ENCODE measurements at places on chromosomes 7 and 10.

DNA sequence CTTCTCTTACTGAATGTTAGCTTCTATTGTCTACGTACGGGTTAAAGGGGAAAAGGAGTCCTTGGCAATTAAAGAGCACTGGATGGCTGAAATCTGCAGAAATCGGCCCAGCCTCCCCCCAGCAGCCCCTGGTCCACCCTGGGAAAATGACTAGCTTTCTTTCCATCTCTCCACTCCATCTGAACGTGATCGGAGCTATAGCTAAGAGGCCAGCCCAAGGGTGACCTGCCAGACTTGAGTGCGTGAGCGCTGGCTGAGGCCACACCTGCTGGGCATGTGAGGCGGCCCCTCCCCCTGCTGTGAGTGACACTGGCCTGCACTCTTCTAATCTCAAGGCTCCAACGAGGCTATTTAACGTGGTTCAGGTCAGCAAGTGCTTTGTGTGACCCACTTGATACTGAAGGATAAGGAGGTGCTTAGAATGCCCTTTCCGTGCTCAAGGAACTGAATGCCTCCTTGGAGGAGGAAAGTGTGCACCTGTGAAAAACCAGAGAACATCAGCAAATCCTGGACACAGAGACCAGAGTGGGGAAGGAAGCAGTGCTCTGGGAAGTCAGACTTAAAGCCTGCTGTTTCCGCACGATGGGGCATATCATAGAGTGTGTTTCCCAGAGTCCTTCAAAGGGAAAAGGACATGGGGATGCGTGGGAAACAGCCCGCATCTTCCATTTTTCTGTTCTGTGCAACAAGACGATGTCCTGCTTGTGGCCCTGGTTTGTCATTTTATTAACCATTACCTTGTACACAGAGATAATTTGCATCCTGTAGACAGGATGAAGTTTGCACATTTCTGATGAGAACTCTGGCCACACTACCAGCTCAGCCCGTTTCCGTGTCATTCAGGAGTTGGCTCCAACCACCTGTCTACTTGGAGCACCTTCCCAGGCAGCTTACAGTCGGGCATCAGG, 12.5 kb upstream of the MNX1 start:
- no peak for DNase-seq

DNA sequence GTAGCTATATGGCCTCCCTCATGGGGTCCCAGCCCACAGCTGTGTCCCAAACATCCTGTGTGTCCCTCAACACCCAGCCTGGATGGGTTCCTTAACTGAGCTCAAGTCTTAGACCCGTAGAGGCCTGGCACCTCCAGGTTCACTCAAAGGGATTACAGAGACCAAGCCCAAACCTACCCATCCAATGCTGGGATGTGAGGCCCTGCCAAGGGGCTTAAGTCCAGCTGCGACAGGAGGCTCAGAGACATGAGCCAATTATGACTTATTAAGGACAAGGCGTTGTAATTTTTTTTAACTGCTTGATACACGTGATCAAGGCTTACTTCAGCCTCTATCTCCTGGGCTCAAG, 105.6 kb upstream of the RET start:
- no peak for DNase-seq

DNA sequence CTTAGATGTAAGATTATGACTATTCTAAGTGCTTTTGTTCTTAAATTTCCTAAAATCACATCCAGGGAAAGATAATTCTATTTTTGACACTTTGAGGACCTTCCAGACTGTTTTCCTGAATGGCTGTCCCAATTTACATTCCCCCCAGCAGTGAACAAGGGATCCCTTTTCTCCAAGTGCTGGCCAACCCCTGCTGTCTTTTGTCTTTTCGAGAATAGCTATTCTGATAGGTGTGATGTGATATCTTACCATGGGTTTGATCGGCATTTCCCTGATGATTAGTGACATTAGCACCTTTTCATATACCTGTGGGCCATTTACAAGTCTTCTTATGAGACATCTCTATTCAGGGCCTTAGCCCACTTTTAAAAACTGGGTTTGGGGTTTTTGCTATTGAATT, 526.7 kb upstream of the FZD8 start:
- DNase-seq: no peak

DNA sequence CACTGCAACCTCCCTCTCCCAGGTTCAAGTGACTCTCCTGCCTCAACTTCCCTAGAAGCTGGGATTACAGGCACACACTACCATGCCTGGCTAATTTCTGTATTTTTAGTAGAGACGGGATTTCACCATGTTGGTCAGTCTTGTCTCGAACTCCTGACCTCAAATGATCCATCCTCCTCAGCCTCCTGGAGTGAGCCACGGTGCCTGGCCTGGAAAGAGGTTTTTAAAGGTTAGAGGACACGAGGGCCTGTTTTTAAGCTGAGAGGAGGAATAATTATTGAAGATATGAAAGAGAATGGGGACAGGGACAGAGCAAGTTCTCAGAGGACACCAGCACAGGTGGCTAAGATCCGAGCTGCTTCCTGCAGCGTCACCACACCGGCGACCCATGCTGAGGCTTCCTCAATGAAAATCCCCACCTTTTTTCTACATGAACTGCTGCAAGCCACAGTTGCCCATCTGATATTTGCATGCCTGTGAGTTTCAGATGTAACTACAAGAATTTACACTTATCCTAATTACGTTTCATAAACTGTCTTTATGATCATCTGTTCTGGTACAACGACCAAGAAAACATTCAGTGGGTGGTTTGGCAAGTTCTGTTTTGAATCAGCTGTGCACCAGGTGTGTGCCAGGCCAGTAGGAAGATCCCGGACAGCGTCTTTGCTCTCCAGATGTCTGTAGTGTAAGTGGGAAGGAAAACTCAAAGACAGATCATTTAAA, 76.0 kb downstream of the HIP1 start:
- no peak for DNase-seq

- no peak for DNase-seq
Measured at GRCh38 chr7:127913686-127914085, 117.6 kb downstream of the LRRC4 start.

GRCh38 chr10:17655567-17656146, 11.7 kb downstream of the STAM start:
- no peak for DNase-seq

GRCh38 chr10:52927678-52928077, 155.1 kb upstream of the MBL2 start:
- DNase-seq: no peak

DNA sequence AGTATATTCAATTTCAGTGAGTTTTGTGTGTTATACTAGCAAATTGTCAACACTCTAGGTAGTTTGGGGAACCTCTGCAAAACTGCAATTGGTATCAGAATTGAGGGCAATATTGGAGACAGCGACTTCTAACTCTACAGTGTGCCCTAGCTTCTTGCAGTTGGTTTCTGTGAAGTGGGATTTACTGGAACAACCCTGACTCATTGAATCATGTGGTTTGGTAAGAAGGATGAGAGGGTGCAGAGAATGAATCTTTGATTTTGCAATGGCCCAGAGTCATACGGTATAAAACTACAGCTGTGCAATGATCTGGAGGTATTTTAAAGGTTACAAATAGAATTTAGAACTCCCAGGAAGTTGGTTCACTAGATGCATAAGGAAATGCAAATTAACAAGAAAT, 129.1 kb upstream of the PPP1R3A start:
- no peak for DNase-seq

DNA sequence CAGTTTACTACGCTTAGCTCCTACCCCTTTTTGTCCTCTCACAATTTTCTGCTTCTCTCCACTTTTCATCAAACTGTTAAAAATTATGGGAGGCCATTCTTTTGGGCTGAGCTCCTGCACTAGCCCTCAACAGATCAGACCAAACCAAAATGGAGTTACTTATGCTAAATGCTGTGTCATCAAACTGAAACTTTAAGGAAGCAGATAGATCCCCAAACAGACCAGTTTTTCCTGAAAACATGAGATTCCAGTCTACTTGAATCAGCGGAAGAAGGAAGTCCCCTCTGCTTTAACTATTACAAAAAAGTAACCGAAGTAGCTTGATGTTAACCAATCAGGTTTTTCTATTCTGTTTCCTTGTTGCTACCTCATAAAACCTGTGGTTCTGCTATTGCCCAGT, 20.6 kb downstream of the FANK1 start:
- DNase-seq: no peak

DNA sequence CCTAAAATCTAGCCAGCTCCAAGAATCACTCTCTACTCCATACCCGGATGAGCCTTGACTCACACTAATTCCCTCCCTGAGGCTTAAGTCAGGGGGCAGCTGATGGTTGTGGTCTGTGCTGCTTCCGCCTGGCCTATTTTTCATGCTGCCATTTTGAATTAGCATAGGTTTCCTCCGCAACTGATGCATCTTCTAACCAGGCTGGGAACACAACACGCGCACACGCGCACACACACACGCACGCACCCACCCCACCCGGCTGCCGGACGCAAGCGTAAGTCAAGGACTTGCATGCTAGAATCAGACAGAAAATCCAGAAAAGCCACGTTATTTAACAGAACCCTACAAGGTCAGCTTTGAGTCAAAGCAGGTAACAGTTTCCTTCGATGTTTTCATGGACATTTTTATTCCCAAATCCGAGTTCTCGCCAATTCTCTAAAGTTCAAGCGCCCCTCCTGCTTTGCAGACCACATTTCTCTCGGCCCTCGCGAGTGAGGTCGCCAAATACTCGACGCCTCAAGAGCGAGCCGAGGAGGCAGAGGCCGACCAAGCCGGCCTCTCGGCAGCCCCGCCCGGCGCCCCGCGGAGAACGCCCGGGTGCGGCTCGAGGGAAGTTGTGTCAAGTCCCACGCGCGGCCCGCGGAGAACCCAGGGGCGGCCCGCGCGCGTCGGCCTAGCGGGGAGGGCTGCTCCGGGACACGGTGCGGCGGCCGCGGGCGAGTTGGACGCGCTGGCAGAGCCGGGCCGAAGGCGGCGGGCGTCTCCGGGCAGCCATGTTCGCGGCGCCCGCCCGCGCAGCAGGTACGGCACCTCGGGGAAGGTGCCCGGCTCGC, 961 bp downstream of the SCRN1 start:
- peak; percentile 77 for DNase-seq

DNA sequence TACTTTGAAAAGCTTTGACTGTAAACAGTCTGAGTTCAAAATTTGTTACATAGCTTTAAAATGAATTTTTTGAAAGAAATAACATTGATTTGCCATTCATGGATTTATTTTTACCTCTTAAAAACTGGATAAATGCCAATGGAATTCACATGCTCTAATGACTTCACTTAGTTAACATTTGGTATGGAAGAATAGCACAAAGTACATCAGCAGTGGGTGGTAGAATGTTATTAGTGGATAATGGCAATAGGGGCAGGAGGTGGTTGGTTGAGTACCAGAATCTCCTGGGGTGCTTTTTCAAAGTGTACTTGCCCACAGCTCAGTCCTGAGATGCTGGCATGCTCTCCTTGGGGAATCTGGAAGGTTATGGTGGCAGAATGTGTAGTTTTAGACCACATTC, 4.7 kb downstream of the PPP1R9A start:
- no peak for DNase-seq

GRCh38 chr10:6737080-6737641, 157.1 kb upstream of the PRKCQ start:
- DNase-seq: peak; percentile 51

DNA sequence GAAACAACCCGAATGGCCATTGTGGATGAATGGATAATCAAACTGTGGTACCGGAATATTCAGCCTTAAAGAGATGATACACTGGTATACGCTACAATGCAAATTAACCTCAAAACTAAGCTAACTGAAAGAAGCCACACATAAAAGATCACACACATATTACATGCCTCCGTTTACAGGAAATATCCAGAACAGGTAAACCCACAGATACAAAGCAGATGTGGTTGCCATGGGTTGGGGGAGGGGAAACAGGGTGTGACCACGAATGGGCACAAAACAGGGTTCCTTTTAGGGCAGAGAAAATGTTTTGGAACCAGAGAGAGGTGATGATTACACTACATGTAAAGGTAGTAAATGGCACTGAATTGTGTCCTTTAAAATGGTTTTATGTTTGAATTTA, 16.6 kb downstream of the ESYT2 start:
- DNase-seq: no peak

DNA sequence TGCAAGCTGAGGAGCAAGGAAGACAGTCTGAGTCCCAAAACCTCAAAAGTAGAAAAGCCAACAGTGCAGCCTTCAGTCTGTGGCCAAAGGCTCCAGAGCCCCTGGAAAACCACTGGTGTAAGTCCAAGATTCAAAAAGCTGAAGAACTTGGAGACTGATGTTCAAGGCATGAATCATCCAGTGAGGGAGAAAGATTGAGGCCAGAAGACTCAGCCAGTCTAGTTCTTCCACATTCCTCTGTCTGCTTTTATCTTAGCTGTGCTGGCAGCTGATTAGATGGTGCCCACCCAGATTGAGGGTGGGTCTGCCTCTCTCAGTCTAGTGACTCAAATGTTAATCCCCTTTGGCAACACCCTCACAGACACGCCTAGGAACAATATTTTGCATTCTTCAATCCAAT, 20.1 kb upstream of the MDFIC start:
- DNase-seq: no peak

DNA sequence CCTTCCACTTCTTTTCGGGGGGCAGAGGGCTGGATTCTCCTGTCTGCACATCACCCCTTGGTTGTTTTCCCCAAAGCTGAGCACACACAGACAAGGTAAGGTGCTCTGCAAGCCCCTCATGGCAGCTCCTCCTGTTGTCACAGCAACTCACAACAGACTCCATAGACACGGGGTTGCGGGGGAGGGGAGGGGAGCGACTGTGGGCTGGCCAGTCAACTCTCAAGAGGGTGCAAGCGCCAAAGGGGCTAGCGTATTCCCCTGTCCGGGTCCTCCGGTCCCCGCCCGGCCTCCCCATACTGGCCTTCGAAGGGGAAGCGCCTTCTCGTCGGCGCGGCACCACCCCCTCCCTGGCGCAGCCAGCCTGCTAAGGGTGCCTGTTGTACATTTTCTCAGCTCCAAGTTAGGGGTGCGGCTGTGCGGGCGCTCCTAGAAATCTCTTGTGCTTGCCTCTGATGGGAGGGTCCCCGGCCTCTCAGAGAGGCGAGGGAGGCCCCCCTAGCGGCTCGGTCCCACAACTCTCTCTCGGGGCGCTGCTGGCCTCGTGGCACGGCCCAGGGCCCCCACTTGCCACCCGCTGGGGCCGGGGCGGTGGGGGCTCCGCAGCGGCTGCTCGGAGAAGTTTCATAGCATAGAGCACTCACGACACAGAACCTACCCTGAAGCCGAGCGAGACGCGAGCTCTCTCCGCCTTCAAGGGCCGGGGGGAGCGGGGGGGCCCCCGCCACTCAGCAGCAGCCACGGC, 498 bp downstream of the RHOBTB1 start:
- no peak for DNase-seq

DNA sequence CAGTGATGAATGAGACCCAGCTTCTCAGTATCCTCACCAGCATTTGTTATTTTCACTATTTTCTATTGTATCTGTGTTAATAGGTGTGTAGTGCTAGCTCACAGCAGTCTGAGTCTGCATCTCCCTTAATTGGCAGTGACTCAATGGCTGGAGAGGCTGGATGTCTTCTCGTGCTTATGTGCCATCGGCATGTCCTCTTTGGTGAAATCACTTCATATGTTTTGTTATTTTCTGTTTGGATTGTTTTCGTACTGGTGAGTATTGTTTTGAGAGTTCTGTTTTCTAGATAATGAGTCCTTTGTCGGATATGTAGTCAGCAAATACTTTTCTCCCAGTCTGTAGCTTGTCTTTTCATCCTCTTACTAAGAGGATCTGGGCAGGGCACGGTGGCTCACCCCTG, 66.1 kb downstream of the AMZ1 start:
- DNase-seq: no peak
